Posterior vena cava (tissue), 2 donors: ENCODE measurements at places on chromosomes 7 and 10.

GRCh38 chr7:129642871-129643549, 31.5 kb downstream of the NRF1 start:
- DNase-seq = no peak

GRCh38 chr7:147060070-147060469, 943.5 kb downstream of the CNTNAP2 start:
- DNase-seq = no peak

GRCh38 chr7:6579446-6579845, 2.2 kb downstream of the ZDHHC4 start:
- no peak for DNase-seq

DNA sequence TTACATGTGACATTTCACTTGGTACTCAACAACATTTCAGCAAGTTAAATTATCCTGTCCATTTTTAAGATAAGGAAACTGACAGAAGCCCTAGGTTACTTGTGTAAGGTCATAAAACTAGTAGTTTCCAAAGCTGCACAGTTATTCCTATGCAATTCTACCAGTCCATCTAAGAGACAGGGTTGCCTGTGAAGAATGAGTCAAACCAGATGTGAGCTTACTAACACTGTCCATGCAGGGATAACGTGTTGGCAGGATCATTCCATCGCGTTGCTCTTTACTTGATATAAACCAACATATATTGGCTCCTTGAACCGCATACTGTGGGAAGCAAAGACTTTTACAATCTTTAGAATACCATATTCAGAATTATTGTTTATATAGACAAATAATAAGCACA, 280.9 kb upstream of the HGF start:
- no peak for DNase-seq

DNA sequence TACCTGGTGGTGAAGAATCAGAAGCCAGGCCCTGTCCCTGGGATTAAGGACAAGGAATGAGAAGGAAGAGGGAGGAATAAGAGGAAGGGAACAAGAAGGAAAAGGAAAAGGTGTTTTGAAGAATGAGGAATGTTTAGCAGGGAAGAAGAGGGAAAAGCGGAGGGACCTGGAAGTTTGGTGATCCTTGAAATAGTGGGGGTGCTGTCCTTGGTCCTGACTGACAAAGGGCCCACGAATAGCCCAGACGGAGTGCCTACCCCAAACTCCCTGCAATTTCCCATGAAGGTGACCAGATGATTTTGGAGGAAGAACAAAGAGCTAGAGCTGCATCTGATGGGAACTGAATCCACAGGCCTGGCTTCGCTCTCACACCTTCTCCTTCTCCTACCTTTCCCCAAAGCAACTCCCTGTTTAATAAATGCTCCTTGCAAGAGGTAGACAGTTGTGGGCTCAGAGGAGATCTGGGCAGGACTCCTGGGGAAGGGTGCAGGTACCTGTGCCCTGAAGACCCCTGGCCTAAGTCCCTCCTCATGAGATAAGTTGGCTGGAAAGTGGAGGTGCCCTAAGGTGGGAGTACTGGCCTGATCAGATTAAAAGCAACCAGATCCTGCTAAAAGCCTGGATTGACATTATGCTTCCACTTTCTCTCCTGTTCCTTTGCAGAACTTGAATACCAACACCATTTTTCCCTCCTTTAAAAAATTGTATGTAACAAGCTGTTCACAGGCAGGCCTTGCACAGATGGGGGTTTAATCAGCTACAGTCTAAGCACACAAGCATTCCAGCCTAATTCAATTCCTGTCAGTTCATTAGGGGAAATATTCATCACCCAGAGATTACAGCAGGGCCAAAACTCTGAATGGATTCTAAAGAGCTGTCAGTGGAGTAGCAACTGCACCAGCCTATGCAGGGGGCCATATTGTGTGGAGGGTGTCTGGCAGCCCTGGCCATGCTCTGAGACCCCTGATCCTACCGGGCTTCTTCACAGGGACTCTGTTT, 19.4 kb downstream of the KAZALD1 start:
- DNase-seq = no peak

- no peak for DNase-seq
Measured at GRCh38 chr10:35400595-35401268, 64.4 kb downstream of the CCNY start.

GRCh38 chr10:68333440-68334431, 1.0 kb upstream of the PBLD start:
- DNase-seq = no peak

DNA sequence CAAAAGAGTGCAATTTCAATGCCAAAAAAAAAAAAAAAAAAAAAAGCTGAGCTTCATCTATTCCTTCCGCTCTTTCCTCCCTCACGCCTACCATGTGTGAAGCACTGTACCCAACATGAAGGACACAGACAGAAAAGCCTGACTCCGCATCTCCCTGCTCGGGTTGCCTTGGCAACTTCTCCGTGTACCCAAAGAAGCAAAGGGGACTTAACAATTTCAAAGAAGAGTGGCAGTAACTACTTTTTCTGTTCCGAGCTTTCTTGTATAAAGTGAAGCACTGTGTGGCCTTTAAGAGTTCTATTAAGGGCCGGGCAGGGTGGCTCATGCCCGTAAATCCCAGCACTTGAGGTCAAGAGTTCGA, 177.7 kb downstream of the PRKCQ start:
- no peak for DNase-seq

DNA sequence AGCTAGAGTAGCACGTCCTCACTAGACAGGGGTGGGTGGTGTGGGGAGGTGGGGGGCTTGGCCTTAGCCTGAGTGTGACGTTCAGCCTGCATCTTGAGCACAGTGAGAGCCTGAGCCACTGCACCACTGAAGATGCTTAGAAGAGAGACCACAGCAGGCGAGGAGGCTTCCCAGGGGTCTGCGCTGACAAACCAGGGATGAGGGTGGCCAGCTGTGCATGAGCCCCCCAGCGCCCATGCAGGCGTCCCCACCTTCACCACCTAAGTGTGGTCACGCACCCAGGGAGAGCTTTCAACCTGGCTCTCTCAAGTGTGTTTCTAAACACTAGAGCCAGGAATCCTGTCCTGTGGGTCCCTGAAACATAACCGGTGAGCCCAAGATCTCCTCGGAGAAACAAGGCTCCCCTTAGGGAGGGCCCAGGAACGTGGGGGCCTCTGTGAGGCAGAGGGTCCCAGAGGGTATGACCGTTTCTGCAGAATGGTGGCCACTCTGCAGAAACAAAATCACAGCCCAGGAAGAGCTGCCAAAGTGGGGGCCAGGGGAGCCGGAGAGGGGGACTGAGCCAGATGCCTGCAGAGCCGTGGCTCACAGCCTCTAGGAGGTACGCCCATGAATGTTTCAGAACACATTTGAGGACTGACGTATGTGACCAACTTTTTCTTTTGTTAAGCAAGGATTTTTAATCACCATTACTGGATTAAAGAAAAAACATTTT, 85.2 kb upstream of the INSIG1 start:
- DNase-seq = peak; percentile 72

DNA sequence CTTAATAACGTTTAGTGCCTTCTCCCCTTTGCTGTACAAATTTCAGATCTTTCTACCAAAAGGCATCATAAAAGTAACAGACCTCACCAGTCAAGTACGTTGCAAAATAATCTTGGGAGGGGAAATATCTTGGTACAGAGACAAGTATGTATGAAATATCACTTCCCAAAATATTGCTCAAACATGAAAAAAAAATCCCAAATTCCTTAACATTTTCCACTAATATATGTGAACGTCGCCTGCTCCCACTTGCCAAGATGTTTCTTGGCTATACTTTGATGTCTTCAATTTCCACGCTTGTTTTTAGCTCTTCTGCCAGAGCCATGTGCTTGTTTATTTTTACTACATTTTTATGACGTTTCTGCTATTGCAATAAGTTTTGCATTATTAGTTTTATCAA, 223.5 kb downstream of the PLXNA4 start:
- no peak for DNase-seq

DNA sequence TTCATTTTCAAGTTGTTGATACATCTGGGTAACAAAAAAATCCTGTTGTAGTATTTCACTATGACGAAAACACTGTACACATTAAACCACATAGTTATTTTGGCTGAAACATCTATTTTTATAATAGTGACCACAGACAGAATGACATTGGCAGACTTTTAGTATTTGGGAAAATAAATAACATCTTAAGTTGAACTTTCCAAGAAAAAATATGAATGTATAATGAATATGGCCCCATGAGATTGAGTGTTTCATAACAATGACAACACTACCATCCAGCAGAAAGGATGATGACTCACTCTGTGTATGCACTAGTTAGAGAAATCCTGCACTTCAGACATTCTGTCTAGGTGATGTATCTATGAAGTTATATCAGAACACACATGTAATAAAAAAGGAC, 118.1 kb downstream of the SEMA3D start:
- no peak for DNase-seq

- no peak for DNase-seq
Measured at GRCh38 chr7:15463801-15464666, 97.8 kb downstream of the AGMO start.

GRCh38 chr10:35565602-35566081, 39.5 kb upstream of the GJD4 start:
- DNase-seq = no peak

DNA sequence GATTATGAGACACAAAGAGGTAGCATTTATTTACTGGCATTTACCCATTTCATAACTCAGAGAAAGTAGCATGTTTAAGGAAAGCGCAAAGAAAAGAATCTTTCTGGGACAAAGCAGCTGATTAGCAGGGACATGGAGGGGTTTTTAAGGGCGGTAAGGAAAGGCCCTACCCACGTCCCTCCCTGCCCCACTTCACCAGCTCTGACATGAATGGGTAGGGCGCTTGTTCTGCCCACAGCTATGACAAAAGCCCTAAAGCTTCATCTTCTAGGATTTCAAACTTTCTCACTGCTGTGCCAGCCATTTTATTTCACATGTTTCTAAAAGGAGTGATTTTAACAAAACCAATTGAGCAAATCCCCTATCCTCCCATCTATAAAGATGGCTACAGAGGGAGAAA, 406.9 kb upstream of the KLF6 start:
- no peak for DNase-seq

DNA sequence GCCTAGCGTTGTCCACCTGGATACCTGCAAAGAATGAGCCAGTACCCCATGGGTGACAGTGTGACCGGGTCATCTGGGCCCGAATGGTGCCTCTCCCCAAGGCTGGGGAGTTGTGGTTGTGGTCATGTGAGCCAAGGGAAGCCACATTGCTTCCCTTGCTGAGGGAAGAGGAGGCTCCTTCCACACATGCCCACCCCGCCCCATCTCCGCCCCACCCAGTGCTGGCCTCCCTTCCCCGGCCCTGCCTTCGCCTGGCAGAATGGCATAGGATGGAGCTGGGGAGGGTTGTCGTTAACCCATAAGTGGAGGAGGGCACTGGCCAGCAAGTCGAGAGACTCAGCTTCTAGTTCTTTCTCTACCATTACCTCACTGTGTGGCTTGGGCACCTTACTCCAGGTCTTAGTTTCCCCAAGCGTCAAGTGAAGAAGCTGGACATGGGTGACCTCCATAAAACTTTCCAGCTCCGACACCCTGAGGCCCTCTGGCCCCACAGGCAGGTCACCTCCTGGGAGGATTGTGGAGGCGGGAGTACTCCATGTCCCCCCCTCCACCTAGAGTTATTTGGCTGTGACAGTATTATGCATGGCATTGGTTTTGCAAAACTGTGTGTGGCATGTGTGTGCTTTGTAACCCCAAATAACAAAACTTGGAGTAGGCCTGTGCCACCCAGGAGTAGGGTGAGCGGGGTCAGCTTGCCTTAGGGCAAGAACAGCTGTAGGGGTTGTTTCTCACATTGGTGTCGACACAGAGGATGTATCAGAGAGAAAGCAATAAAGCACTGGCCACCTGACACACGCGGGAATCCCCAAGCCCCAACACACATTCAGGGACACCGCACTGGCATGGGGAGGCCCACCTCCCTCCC, 90.5 kb upstream of the MACROH2A2 start:
- DNase-seq = no peak

DNA sequence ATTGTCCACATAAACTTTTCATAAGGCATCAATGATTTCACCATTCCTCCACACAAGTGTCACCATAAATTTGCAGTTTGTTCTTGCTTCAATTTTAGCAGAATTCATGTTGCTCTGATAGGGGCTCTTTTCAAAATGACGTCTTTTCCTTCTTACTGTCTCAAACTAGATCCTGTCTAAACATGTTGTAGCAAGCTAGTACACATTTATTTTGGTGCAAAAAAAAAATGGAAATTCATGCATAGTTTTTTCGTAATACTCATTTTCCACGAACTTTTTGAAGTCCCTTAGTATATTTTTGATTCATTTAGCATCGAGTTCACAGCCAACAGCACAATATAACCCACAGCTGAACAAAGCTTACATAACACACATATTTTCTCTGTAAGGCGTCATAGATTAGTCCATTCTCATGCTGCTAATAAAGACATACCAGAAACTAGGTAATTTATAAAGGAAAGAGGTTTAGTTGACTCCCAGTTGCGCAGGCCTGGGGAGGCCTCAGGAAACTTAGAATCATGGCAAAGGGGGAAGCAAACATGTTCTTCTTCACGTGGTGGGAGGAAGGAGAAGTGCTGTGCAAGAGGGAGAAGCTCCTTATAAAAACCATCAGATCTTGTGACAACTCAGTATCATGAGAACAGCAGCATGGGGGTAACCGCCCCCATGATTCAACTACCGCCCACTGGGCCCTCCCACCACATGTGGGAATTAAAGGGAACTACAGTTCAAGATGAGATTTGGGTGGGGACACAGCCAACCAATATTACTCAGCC, 301.5 kb downstream of the CCDC3 start:
- DNase-seq = no peak

- DNase-seq = no peak
Measured at GRCh38 chr10:131928248-131929095, 27.7 kb downstream of the PPP2R2D start.

GRCh38 chr7:7254908-7255307, 72.6 kb downstream of the C1GALT1 start:
- no peak for DNase-seq

GRCh38 chr10:30897547-30897946, 134.1 kb downstream of the ZNF438 start:
- no peak for DNase-seq

- DNase-seq = no peak
Measured at GRCh38 chr10:48798481-48799254, 114.0 kb downstream of the WDFY4 start.

- DNase-seq = no peak
Measured at GRCh38 chr10:79193694-79194382, 125.1 kb downstream of the ZMIZ1 start.

DNA sequence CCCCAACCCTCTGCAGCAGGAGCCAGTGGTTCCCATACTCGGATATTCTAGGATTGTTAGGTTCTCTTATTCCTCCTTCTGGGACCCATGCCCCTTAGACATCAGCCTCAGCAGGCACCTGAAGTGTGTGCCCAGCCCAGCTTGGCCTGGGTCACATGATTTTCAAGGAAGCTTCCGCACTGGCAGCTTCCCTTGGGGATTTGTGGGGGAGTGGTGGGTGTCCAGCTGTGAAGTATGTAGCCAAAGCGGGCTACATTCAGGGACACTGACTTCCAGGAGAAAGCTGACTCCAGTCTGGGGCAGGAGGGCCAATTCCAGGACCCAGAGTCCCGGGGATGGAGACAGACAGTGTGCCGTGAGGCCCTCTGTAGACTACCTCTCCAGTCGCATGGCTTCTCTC, 1.3 kb downstream of the LDB1 start:
- no peak for DNase-seq
